ENCODE measurements at places on chromosomes 2 and 18. TPM values are rescaled to one million over a fixed set of nuclear protein-coding genes. Genes with fewer than 3 reads are reported as not detected.

- no peak for DNase-seq
Measured at GRCh38 chr2:30382995-30383394, 64.1 kb upstream of the LCLAT1 start.

GRCh38 chr2:156305121-156305520 is 27.4 kb downstream of the NR4A2 start:
- DNase-seq = no peak

DNA sequence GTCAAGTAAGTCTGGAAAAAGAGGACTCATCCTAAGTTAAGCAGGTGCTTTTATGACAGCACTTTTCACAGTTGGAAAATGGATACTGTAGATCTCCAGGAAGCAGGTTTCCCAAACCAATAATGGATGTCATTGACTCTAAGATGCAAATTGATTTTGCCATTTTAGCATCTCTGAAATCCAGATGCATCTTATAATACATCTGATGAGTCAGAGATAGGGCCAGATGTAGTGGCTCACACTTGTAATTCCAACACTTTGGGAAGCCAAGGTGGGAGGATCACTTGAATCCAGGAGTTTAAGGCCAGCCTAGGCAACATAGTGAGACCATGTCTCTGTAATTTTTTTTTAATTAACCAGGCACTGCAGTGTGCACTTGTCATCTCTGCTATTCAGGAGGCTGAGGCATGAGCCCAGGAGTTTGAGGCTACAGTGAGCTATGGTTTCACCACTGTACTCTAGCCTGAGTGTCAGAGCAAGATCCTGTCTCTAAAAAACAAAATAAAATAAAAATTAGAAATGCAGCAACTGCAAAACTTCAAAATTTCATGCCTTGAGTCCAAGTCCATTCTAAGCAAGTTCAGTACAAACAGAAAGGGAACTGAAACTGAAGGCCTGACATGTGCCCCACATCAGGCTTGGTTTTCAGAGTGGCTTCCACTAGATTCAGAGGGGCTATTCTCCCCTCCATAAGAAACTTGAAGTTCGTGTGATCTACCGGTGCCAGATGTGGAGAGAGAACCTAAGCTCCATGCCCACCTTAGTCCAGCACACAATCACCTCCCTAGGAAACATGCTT is 267.8 kb upstream of the NCKAP5 start:
- DNase-seq = no peak

Gene UGT1A7
- total RNA-seq = 0.45 TPM

GRCh38 chr2:238295144-238296112 is 7.0 kb upstream of the PER2 start:
- no peak for DNase-seq

GRCh38 chr18:2135309-2135708 is 436.0 kb downstream of the METTL4 start:
- no peak for DNase-seq

GRCh38 chr2:223735659-223736244 is 101.6 kb downstream of the AP1S3 start:
- DNase-seq = no peak

Gene CEP192
- total RNA-seq = 36.8 TPM

DNA sequence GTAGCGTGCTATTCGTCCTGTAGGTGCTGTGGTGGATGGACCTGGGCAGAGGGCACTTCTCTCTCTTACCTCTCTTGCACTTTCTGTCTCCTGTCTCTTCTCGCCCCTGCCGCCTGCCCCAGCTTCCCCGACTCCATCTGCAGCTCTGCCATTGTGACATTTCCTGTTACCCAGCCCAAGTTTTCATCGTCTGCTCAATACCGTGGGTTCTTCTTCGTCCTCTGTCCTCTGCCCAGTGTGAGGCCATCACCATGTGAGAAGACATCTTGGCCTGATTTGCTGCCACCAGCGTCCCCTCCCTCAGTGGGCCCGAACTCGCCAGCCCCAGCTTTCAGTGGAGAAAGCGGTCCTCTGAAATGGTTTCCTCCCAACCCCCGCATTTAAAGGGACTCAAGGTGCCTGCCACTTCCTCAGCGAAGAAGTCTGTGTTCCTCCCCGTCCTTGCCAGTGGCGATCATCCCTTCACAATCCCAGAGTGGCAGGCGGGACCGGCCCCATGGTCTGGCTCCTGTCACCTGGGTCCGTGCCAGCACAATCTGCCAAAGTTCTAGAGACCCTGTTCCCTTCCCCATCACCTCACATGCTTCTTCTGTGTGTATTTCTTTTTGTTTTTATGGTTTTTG is 18.0 kb downstream of the TGOLN2 start:
- no peak for DNase-seq

Gene UGT1A10
- total RNA-seq = 0.45 TPM

DNA sequence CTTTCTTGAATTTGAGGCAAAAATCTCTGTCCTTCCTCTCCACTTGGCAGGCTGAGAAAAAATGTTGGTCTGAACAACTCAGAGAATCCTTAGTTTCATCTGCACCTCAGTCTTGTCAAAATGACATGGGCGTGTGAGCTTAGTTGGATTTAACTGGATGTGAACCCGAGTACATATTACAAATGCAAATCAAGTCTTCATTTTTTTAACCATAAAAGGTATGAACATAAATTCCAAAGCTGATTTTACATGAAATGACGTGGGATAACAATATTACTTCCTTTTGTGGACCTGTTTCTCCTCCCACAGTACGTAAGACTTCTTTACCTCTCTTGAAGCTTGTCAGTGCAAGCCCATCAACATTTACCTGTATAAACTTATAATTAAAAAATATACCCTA is 32.6 kb upstream of the RND3 start:
- no peak for DNase-seq

GRCh38 chr2:27929916-27930486 is 39.5 kb downstream of the BABAM2 start:
- no peak for DNase-seq

Gene CRYGD
- not detected for total RNA-seq

Gene RNF103
- total RNA-seq = 36.8 TPM

Gene CPLX4
- not detected for total RNA-seq

Gene HTR2B
- total RNA-seq = not detected

- no peak for DNase-seq
Measured at GRCh38 chr2:132701810-132702209, 31.8 kb upstream of the LYPD1 start.

Gene ZNF521
- 57.4 TPM for total RNA-seq

GRCh38 chr2:17680119-17680518 is 73.5 kb downstream of the SMC6 start:
- DNase-seq = no peak

- no peak for DNase-seq
Measured at GRCh38 chr2:150878356-150878755, 383.3 kb downstream of the RBM43 start.

Gene SIX3
- not detected for total RNA-seq

DNA sequence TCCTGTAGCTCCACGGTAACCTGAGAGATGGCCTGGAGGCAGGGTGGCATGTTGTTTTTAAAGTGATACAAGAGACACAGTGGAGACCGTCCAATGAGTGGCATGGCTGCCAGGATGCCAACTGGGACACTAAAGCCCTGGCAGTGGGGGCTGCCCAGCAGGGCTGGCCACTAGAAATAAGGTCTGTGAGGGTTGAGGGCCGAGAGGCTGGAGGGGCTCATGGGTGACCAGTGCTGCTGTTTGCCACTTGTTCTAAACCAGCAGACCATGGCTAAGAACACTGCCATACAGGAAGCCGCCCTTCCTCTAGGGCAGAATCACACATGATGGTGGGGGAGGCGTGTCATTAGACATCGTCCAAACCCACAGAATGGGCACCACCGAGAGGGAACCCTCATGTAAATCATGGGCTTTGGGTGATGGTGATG is 71.9 kb downstream of the ALPK2 start:
- DNase-seq = no peak

Gene SLC4A3
- 22.8 TPM for total RNA-seq

Gene SPP2
- total RNA-seq = not detected

DNA sequence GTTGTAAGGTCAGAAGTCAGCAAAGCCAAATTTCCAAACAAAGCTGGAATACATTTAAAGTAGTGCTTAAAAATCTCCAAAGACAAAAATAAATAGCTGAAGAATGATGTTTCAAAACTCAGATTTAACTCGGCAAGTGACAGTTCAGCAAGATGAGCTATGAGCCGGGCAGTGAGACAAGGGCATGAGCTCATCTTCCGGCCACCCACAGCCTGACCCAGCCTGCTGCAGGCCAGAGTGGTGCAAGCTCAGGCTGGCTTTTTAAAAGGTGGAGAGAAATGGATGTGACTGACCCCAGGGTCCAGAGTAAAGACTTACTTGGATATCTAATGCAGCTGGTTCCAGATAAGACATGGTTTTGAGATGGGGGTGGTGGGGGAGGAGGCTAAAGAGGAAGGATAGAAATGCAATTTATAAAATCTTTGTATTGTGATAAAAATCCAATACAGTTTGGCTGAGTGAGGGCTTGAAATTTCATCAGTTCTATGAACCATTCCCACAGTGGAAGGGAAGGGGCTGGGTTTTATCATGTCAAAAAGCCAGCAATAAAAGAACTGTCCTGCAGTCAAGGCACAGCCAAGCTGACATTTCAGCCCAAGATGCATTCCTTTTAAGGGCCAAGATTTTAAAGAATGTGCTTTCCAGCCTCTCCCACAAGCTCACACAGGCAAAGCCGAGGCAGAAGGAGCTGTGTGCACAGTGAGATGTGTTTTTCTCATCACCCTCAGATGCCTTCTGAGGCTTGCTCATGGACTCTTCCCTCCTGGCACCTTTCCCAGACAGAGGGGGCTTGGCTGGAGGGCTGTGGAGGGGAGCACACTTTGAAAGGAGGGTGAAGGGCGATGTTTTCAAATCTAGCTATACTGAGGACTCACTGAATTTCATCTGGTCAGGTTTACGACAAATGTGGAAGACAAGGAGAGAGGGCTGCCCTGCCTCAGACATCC is 97.9 kb upstream of the KLHL29 start:
- DNase-seq = peak; percentile 87

GRCh38 chr2:191369034-191369433 is 123.8 kb downstream of the MYO1B start:
- no peak for DNase-seq
